GM23338 (cell line): ENCODE measurements at places on chromosomes 3 and 15.

DNA sequence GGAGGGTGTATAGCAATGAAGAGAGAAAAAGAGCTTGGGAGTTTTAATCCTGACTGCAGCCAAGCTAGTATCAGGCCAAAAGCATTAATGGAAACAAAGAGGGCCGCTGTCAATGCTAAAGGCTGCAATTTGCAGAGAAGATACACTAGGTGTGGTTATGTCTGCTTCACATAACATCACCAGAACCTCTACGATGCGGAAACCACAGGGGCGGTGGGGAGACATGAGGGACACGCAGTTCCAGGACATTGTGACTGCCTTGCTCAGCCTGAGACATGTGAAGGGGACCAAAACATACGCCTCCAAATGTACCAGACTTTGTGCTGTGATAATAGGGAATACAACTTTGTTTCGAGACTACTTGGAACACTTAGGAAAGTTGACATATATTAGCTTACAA lies 88.4 kb downstream of the APBA2 start:
- H3K27ac ChIP-seq: no peak overlapping the region
- no peak overlapping the region for H3K4me3 ChIP-seq
- H3K4me1 ChIP-seq: no peaks in the 10 kb centered on the region
- H3K36me3 ChIP-seq: no peaks in the 10 kb centered on the region
- DNase-seq: no peak

- no peaks in the 10 kb centered on the region for H3K27me3 ChIP-seq
- no peaks in the 10 kb centered on the region for H3K4me1 ChIP-seq
- H3K27ac ChIP-seq: no peak overlapping the region
- H3K36me3 ChIP-seq: no peaks in the 10 kb centered on the region
- DNase-seq: no peak
- no peak overlapping the region for H3K4me3 ChIP-seq
Measured at GRCh38 chr3:69500604-69501003, 114.7 kb upstream of the FRMD4B start.

DNA sequence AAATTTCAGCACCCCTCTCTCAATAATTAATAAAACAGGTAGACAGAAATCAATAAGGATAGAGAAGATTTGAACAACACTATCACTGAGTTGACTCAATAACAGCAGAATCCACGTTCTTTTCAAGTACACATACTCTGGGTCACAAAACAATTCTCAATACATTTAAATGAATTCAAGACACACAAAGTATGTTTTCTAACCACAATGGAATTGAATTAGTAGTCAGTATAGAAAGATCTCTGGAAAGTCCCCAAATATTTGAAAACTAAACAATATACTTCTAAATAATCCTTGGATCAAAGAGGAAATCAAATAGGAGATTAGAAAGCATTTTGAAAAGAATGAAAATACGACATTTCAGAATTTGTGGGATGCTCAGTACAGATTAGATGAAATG lies 40.0 kb downstream of the TKT start:
- no peak overlapping the region for H3K27ac ChIP-seq
- no peak for DNase-seq
- H3K36me3 ChIP-seq: no peaks in the 10 kb centered on the region
- H3K4me1 ChIP-seq: no peaks in the 10 kb centered on the region
- no peak overlapping the region for H3K4me3 ChIP-seq
- no peaks in the 10 kb centered on the region for H3K27me3 ChIP-seq

- no peaks in the 10 kb centered on the region for H3K4me1 ChIP-seq
- no peaks in the 10 kb centered on the region for H3K27me3 ChIP-seq
- DNase-seq: no peak
- H3K36me3 ChIP-seq: no peaks in the 10 kb centered on the region; the same call in 1 of the 2 replicates
- H3K4me3 ChIP-seq: no peak overlapping the region
- no peak overlapping the region for H3K27ac ChIP-seq
Measured at GRCh38 chr3:179474480-179474879, 23.2 kb upstream of the GNB4 start.

- H3K27ac ChIP-seq: no peak overlapping the region
- no peak for DNase-seq
- peaks cover 14% of the 10 kb centered on the region for H3K36me3 ChIP-seq
Measured at GRCh38 chr3:52707585-52707984, 1.7 kb downstream of the SPCS1 start.

- H3K4me3 ChIP-seq: no peak overlapping the region
- H3K27ac ChIP-seq: no peak overlapping the region
- peak; percentile 23 for DNase-seq
Measured at GRCh38 chr3:44330444-44330843, 8.1 kb upstream of the TCAIM start.

DNA sequence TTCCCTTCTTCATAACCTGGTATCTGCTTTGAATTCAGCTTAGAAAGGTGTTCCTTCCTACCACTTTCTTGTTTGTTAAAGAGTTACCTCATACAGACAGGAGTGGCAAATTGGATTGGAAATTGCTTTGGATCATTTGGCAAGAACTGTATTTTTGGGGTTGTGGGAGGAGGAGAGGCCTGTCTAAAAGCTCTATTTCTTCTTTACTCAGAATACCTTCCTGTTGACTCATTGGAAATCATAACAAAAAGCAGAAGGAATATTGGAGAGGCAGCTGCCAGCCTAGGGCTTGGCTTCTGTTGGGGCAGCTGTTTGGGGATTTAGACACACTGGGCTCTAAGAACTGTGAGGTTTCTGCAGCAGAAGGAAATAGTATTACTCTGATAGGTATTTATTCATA lies 14.2 kb downstream of the IQGAP1 start:
- no peak for DNase-seq
- H3K36me3 ChIP-seq: no peaks in the 10 kb centered on the region
- peaks cover 60% of the 10 kb centered on the region for H3K4me1 ChIP-seq
- no peaks in the 10 kb centered on the region for H3K27me3 ChIP-seq
- H3K4me3 ChIP-seq: no peak overlapping the region
- peak overlapping the region; percentile 18 for H3K27ac ChIP-seq

- DNase-seq: no peak
- no peaks in the 10 kb centered on the region for H3K36me3 ChIP-seq
- H3K27ac ChIP-seq: no peak overlapping the region
- no peaks in the 10 kb centered on the region for H3K4me1 ChIP-seq
Measured at GRCh38 chr3:88364926-88365325, 215.2 kb downstream of the C3orf38 start.

DNA sequence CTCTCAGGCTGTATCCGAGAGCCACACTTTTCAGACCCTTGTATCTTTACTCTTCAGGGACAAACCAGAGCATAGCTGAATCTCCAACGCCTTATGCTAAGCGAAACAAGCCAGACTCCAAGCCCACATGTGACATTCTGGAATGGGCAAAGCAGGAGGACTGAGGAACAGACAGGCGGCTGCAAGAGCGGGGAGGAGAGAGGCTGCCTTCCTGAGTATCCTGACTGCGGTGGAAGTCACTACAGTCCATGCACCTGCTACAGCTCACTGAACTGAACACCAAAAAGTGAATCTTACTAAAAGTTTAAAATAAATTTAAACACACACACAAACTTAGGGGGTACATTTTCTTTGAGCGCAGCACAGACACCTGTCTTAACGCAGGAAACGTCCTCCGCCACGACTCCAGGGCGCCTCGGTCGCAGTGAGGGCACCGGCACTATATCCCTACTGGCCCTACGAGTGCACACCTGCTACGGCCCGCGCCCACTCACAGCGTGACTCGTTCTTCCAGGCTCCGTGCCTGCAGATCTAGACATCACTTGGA lies 1.4 kb downstream of the CYFIP1 start:
- DNase-seq: peak; percentile 46
- peaks cover 9% of the 10 kb centered on the region; the same call in 1 of the 2 replicates for H3K4me1 ChIP-seq
- H3K27me3 ChIP-seq: peaks cover 46% of the 10 kb centered on the region
- no peak overlapping the region for H3K27ac ChIP-seq
- H3K36me3 ChIP-seq: no peaks in the 10 kb centered on the region

DNA sequence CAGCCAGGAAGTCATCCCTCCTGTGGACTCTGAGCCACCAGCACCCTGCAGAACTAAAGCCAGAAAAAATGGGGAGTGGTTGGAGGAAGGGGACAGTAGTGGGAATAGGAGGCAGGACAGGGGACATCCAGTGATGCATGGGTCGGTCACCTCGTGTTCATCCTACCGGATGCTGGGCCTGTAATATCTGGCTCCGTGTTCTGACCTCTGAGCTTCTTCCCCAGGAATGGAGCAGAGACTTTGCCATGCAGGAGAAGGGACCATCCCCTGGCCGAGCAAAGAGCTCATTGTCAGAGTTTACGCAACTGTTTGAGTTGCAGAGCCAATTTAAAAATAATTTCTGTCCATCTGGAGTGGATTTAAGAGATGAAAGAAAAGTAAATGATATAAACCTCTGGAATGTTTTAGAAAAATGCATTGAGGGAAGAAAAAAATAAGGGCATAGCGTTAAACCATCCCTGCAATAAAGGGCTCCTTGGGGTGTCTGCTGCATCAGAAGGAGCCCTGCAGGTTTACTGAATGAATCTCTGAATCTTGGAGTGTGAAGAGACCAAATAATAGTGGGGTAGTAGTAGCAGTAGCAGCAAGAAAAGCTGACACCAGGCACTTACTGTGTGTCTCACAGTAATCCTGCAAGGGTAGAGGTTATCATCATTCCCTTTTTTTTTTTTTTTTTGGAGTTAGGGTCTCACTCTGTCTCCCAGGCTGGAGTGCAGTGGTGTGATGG lies 70.9 kb downstream of the AAGAB start:
- no peak for DNase-seq
- H3K36me3 ChIP-seq: no peaks in the 10 kb centered on the region
- no peak overlapping the region for H3K27ac ChIP-seq
- H3K27me3 ChIP-seq: no peaks in the 10 kb centered on the region
- H3K4me3 ChIP-seq: no peak overlapping the region

GRCh38 chr15:91622711-91623342 lies 230.7 kb upstream of the SLCO3A1 start:
- H3K36me3 ChIP-seq: no peaks in the 10 kb centered on the region
- no peak for DNase-seq
- H3K4me1 ChIP-seq: peaks cover 10% of the 10 kb centered on the region; the same call in 1 of the 2 replicates
- H3K4me3 ChIP-seq: no peak overlapping the region
- H3K27ac ChIP-seq: no peak overlapping the region
- no peaks in the 10 kb centered on the region for H3K27me3 ChIP-seq

GRCh38 chr3:100634493-100635272 lies 25.3 kb downstream of the ADGRG7 start:
- H3K27ac ChIP-seq: no peak overlapping the region
- H3K27me3 ChIP-seq: no peaks in the 10 kb centered on the region
- H3K4me3 ChIP-seq: no peak overlapping the region
- peaks cover 4% of the 10 kb centered on the region for H3K4me1 ChIP-seq

GRCh38 chr3:41143421-41144031 lies 55.8 kb upstream of the CTNNB1 start:
- DNase-seq: no peak
- no peaks in the 10 kb centered on the region for H3K36me3 ChIP-seq
- H3K27me3 ChIP-seq: no peaks in the 10 kb centered on the region
- H3K27ac ChIP-seq: no peak overlapping the region
- no peak overlapping the region for H3K4me3 ChIP-seq
- H3K4me1 ChIP-seq: no peaks in the 10 kb centered on the region

GRCh38 chr3:119359476-119360326 lies 65.5 kb downstream of the ARHGAP31 start:
- peak; percentile 36 for DNase-seq
- H3K4me1 ChIP-seq: peaks cover 47% of the 10 kb centered on the region
- H3K27me3 ChIP-seq: no peaks in the 10 kb centered on the region
- peak overlapping the region; percentile 23; the same call in 1 of the 2 replicates for H3K4me3 ChIP-seq
- peak overlapping the region; percentile 89 for H3K27ac ChIP-seq

GRCh38 chr15:31511707-31512310 lies 185.2 kb downstream of the KLF13 start:
- H3K4me1 ChIP-seq: no peaks in the 10 kb centered on the region
- no peak overlapping the region for H3K27ac ChIP-seq
- H3K4me3 ChIP-seq: no peak overlapping the region
- DNase-seq: peak; percentile 30
- no peaks in the 10 kb centered on the region for H3K36me3 ChIP-seq

DNA sequence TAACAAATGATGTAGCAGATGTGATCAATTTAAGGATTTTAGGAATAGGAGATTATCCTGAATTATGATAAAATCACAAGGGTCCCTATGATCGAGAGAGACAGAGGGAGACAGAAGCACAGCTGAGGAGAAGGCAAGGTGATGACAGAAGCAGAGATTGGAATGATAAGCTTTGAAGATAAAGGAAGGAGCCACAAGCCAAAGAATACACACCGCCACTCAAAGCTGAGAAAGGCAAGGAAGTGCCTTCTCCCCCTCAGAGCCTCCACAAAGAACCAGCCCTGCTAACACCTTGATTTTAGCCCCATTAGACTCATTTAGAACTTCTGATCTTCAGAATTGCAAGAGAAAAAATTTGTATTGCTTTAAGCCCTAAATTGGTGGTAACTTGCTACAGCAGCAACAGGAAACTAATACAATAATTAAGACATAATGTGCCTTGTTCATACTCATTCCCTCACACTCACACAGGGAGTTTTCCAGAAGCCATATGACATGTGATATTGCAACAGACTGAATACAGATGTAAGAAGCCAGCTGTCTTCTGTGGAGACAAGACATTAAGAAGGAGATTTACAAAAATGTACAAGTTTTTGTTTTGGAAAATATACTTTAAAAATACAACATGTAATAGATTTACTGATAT lies 38.2 kb downstream of the TRANK1 start:
- no peaks in the 10 kb centered on the region for H3K36me3 ChIP-seq
- no peak overlapping the region for H3K4me3 ChIP-seq
- peaks cover 7% of the 10 kb centered on the region; the same call in 1 of the 2 replicates for H3K4me1 ChIP-seq
- no peaks in the 10 kb centered on the region for H3K27me3 ChIP-seq

DNA sequence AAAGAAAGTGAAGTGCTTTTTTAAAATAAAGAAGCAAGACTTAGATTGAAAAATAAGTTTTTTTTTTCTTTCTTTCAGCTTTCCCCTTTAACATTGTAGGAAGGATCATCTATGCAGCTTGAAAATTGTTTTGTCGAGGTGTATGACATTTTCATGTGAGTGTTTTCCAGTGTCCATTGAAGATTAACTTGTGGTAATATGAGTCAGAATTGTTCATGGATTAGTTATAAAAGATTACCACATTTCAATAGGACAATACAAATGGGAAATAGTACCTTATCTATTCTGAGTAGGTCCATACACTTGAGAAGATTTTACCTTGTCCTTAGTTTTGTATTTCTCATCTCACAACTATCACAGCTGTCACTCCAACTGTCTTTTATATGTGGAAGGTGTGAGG lies 1234.7 kb downstream of the NSUN3 start:
- H3K4me3 ChIP-seq: no peak overlapping the region
- H3K27me3 ChIP-seq: no peaks in the 10 kb centered on the region
- no peak overlapping the region for H3K27ac ChIP-seq
- H3K4me1 ChIP-seq: no peaks in the 10 kb centered on the region
- no peak for DNase-seq
